Stimulated activated naive CD8-positive, alpha-beta T cell treated with anti-CD3 and anti-CD28 coated beads, Interleukin-15, amount 100 ng/mL, for 72 hours (primary cell): ENCODE measurements at places on chromosomes 2 and 18.

DNA sequence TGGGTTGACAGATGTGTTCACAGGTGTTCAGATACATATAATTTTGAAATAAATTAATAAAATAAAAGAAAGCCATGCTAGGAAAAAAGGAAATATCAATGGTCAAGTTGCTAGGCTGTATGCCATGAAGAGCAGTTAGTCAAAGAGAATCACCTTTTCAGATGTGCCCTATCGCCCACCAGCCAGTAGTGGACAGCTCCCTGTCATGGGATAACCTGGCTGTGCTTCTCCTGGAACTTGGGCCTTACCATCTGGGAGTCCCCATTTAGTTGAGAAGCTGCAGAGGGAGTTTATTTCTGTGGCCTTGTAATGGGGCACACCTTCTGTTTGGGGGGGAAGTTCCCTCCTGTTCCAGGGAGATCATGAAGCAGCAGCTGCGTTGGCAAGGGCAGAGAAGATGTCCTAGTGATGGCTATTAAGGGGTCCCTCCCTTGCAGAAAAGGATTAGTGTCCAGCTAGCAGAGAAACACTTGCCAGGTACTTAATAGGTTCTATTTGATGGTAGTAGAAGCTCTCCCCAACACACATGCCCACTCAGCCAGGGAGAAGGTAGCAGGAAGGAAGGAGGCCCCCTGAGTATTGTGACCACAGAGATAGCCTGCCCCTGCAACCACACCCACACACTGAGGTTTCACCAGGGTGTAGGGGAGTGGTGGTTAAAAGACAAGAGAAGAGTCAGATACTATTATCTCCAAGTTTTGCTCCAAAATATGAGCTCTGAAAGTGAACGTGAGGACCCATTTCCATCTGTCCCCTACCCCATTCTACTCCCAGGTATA lies 117.7 kb downstream of the B3GNT2 start:
- peak; percentile 71 for DNase-seq

DNA sequence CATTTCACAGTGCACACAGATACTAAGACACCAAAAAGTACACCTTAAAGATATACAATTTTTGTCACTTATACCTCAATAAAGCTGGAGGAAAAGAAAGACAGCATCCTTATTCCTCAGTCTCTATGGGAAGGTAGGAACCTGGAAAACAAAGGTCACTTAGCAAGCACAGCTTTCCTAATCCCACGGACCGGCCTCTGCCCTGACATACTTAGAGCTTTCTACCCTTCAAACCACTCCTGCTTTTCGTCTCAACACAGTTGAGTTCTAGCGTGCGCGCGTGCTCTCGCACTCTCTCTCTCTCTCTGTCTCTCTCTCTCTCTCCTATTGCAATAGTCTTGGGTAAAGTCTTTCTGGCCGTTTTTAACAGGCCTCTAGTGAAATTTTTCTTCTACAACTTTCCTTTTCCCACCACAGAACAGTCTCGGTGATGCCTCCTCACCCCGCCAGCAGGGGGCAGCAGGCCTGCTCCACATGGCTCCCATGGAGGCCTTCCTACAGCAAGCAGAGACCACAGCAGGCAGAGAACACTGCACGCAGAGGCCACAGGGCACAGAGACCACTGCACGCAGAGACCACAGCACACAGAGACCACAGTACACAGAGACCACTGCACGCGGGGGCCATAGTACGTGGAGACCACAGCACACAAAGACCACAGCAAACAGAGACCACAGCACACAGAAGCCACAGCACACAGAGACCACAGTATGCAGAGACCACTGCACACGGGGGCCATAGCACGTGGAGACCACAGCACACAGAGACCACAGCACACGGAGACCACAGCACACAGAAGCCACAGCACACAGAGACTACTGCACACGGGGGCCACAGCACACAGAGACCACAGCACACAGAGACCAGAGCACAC lies 106.9 kb downstream of the FBXO15 start:
- DNase-seq = peak; percentile 68

DNA sequence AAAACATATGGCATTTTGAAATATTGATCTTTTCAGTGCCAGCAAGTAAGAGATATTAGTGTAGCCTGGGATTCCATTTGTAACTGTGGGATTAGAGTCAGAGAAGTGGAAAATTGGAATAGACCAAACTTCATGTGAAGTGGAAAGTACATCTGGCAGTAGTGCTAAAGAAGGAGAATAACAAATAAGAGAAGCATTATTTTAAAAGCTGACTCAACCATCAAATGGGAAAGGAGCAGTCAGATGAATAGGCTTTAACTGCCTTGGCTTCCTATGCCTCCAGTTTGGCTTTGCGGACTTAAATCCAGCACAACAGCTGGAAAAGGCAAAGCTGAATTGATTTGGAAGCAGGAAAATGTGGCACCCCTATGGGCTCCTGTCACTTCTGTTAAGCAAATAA lies 623.1 kb downstream of the TSN start:
- DNase-seq = no peak

DNA sequence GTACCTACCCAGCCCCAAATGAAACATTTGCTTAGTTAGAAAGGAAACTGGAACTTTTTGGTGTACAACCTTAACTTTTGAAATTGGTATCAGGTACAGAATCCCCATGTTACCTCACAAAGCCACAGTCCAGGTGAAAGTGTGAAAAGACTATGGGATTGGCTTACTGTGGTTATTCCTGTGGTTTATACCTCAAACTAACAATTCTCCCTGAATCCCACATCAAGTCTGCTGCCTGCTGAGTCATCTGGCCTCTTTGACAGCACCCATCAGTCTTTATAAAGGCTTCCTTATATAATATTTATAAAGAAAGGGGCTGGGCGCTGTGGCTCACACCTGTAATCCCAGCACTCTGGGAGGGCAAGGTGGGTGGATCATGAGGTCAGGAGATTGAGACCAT lies 164.6 kb downstream of the TMEM247 start:
- no peak for DNase-seq

DNA sequence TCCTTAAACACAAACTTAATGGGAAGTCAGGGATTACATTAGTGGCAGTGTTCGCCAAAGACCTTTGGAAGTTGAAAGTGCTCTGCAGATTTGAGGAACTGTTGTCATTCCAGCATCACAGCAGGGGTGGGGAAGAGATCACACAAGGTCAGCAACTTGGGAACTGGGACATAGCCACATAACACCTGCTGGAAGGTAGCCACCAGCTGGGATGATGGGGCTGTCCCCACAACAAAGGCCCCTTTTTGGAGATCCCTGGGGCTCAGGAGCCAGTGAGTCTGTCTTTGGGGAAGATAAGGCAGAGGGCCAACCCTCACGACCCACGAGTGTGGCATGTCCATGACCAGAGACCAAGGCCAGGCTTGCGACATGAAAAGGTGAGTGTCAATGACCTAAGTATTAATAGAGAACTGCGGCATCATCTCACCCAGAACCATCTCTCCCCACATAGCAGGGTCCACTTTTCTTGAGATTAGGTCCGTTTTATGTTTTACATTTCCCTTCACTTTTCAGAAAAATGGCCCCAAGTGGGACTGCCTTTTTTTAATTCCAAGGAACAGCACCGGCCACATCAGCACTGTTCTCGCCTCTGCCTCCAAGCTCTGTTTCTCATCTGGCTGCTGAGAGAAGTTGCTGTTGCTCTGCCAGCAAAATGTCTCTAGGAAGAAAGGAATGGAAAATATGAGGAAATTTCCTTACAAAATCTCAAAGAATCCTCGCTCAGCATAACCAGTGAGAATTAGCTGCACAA lies 106.9 kb downstream of the GFPT1 start:
- DNase-seq = no peak

- DNase-seq = no peak
Observed at GRCh38 chr2:30790879-30791278, 16.4 kb downstream of the CAPN13 start.

GRCh38 chr18:48728204-48728833 lies 189.5 kb downstream of the CTIF start:
- DNase-seq = no peak

DNA sequence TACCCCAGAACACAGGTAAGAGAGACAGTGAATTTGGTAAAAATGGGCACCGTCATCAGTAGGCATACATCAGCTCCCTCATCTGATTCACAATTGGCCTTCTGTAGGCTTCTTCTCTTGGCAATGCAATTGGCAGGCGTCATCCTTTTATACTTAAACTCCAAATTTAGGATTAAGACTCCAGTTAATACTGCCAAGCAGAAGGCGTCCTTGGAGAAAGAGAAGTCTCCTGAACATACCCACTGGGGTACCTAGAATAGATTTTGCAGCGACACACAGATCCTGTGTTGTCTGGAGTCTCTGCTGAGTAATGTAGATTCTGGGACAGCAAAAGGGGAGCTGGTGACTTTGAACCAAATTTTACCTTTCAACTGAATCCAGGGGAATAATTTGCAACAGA lies 592 bp upstream of the METAP1D start:
- DNase-seq = no peak

GRCh38 chr2:69304656-69305055 lies 82.4 kb downstream of the GFPT1 start:
- DNase-seq = no peak

- no peak for DNase-seq
Observed at GRCh38 chr2:3827673-3828575, 124.5 kb downstream of the DCDC2C start.

GRCh38 chr2:205752924-205753323 lies 70.6 kb downstream of the NRP2 start:
- DNase-seq = no peak

DNA sequence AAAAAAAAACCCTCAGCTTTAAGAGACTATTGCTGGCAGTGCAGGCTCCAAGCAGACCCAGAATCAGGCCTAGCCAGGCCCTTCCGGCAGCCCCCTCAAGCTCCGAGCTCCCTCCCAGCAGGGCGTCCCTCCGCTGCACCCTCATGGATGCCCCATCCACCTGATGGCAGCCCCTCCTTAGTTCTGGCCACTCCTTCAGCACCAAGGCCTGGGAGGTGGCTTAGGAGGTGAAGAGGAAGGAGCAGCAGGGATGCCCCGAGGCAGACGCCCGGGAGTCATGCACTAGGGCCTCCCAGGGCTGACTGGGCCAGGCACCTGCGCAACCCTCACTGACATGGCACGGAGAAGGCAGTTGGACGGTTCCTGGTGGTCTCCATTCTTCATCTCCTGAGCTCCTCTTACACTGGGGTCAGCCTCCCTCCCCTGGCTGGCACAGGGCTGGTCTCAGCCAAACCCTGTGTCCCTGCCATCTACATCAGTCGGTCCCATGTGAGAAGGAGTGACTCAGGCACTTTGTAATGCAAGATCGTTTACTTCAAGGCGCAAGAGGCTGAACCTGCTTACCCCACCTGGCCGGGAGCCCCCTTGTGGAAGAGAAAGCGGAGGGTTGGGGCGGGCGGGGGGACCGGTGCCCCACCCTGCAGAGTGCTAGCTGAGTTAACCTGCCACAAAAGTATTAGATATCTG lies 53.5 kb upstream of the ID2 start:
- no peak for DNase-seq

DNA sequence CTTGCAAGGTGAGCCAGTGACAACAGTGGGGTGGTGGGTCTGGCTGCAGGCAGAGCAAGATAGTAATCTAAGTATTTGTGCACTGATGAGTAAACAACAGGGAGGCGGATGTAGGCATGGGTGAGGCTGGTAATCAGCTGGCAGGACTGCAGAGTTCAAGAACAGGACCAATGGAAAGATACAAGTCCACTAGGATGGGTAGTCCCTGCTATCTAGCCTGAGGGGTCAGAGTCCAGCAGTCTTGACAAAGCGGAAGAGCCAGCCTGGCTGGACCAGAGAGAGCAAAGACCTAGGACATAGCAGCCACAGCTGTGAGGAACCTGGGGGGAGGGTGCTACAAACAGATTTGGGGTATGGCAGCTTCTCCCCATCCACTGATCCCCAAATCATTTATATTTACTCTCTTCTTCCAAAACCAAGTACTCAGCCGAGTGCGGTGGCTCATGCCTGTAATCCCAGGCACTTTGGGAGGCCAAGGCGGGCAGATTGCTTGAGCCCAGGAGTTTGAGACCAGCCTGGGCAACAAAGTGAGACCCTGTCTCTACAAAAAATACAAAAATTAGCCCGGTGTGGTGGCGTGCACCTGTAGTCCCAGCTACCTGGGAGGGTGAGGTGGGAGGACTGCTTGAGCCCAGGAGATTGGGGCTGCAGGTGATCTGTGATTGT lies 25.9 kb downstream of the VIL1 start:
- no peak for DNase-seq

DNA sequence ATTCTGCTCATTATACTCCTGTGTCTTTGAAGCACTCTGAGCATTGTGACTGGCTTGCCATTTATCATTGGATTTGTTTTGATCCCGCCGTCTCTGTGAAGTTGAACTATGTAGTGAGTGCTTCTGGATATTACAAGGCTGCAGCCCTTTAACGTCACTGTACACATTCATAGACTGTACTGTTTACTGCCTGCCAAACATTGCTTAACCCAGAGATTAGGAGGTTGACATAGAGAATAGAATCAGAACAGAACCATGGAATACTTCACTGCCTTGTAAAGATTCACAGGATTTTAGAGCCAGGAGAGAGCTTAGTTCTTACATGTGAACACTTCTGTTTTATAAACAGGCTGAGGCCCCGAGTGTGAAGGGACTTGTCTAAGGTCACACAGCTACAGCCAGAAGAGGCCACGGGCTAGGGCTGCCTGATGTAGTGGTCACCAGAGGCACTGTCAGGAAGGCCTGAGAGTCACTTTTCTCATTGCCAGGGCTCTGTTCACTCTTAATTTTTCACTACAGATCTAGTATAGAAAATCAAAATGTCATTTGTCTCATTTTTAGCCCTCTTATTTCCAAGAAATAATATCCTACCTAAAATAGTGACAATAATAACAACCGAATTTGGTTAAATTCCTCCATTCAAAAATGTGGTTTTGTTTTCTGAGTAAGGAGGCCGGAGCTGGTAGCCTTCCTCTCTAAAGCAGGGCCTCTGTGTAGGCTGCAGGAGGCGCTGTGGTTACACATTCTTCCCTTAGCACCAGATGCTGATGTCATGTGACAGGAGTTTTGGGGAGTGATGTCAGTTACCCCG lies 87.9 kb downstream of the UGGT1 start:
- peak; percentile 17 for DNase-seq

DNA sequence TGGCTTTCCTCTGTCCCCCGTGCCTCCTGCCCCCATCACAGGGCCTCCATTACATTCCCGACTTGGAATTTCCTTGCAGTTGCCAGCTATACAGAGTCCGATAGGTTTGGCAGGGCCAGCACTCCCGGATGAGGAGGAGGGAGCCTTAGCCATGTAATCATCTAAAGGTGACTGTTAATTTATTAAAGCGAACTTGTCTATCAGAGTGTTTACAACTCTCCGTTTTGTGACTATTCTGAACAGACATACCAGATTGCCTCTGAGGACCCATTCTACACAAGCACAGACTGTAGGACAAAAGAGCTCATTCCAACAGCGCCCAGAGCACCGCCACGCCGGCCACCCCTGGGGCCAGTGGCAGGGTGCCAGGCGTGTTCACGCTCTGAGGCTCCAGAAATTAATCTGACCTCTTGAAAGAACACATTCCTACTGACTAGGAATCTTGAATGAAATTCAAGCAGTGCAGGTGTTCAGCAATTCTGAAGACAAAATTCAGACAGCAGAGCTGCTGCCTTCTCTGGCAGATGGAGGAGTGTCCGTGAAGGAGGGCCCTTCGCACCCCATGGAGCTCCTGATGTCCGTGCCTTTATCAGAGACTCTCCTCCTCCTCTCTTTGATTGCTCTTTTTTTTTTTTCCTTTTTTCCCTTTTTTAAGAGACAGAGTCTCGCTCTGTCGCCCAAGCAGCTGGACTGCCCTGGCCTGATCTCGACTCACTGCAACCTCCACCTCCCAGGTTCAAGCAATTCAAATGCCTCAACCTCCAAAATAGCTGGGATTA lies 58.1 kb upstream of the RALBP1 start:
- no peak for DNase-seq
